ACHN (cell line): ENCODE measurements at places on chromosomes 11 and 22.

GRCh38 chr22:20589614-20590476, 82.4 kb downstream of the MED15 start:
- DNase-seq = no peak

DNA sequence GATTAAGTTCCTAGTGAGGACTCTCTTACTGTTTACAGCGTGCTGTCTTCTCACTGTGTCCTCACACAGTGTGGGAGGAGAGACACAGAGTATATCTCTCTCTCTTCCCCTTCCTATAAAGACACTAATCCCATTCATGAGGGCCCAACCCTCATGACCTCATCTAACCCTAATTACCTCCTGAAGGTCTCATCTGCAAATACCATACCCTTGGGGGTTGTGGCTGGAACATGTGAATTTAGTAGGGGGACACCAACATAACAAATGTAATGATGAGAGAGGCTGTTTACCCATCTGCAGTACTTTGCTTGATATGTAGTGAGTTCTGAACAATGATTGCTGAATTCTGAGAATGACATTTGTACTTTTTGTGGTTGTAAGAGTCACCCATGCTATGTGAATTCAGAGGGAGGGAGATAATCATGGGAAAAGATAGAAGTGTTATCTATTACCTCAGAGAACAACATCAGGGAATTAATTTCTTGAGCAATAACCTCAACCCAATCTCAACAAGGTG, 4.9 kb upstream of the OR52W1 start:
- DNase-seq = no peak

DNA sequence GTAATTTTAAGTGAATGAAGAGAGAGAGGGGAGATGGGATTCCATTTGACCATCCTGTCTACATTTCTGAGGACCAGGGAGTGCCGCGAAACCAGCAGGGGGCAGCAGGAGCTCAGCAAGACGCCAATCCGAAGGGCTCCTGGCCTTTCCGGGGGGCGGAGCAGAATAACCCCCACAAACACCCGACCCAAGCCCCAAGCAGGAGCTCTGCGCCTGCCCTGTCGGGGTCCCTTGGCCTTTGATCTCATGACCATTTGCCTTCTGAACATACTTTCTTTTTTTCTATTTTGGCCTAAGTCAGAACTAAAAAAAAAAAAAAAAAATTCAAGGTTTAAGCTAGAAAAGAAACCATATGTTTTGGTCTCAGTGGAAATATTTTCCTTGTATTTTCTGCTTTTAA, 21.9 kb upstream of the SCN2B start:
- peak; percentile 55 for DNase-seq

DNA sequence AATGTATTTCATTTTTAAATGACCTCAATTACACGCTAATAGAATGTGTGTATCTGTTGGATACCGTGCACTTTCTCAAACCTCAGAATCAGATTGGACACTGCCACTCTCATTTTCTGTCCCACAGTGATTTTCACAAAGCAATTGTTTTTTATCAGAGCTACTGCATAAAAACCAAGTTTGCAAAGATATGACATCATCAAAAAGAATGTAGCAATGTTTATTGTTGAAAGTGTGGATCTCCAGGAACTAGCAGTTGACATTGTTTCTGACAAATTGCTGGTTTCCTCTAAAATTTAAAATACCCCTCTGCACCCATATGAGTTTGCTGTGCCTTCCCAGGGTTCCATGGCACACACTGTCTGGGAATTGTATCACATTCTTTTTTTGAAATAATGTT, 362.7 kb upstream of the DDI1 start:
- no peak for DNase-seq

DNA sequence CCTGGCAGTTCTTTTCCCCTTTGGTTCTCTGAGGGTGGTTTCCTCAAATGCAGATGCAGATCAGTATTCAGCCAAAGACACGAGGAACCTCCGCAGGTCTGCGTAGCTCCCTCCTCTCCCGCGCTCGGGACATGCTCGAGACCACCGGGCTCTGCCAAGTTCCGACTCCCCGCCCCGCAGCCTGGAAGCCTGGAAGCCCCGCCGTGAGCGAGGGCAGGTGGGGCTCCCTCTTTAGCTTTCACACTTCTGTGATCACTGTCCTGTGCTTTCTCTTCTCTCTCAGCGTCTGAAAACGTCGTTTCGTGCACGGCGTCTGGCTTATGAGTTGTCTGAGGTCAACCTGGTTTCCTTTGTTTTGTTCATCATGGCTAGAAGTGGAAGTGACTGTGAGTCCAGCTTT, 26.6 kb downstream of the ZBED4 start:
- no peak for DNase-seq

- no peak for DNase-seq
Observed at GRCh38 chr11:86035920-86036319, 33.0 kb downstream of the PICALM start.

GRCh38 chr22:49536571-49537131, 291.0 kb downstream of the BRD1 start:
- no peak for DNase-seq

- DNase-seq = no peak
Observed at GRCh38 chr11:45021001-45021400, 70.3 kb upstream of the TP53I11 start.

- peak; percentile 5 for DNase-seq
Observed at GRCh38 chr11:68798221-68798813, 43.4 kb downstream of the CPT1A start.

GRCh38 chr11:43135966-43136534, 175.7 kb upstream of the API5 start:
- no peak for DNase-seq

DNA sequence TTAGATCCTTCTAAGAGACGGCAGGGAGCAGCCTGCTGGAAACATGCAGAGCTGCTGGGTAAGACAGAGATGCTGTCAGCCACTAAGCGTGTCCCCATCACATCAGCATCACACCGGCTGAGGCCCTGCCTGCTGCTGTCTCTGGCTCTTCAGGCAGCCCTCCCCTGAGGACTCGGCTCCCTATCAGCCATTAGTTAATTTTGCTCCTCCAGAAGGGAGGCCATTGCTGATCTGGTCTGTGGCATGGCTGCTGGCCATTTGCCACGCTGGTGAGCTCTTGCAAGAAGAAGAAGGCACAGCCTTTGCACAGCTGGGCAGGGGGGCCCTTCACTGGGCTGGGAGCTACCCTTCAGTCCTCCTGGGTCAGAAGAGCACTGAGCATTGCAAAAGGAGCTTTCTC, 131.2 kb upstream of the PARVA start:
- no peak for DNase-seq

- DNase-seq = no peak
Observed at GRCh38 chr11:92711926-92712325, 257.5 kb upstream of the MTNR1B start.

GRCh38 chr22:37739611-37740049, 42.8 kb downstream of the TRIOBP start:
- DNase-seq = no peak

GRCh38 chr11:73229896-73230875, 12.1 kb downstream of the P2RY2 start:
- no peak for DNase-seq

DNA sequence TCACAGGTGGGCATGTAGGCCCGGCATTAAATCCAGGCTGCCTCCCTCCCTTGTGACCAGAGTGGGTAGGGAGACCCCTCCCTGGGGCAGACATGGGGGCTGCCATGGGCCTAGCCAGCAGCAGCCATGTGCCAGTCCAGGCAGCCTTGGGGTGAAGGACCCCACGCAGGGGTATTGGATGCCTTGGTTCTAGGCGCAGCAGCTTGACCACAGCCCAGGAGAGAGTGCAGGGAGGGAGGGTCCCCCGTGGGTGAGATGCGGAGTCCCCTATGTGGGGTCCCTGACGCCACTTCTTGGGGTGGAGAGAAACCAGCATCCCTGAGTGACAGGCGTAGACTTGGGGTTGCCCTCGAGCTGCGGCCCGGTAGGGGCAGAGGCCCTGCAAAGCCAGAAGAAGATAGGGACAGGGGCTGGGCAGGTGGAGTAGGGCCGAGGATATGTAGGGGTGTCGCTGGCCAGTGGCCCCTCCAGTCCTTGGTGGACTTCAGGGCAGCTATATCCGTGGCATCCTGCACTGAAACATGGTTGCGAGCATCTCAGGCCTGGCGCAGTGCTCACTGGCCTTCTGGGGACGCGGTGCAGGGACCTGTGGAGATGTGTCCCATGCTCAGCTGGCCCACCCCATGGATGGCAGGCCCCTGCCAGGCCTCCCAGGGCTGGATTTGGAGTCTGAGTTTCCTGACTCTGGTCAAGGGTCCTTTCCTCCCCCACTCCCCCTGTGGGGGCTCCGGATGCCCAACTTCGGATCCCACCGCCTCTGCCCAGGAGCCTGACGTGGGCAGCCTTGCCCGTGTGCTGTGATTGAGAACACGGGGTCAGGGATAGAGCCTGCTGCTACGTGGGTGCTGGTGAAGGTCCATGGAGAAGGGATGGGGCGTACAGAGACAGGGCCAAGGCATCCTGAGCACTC, 1179.8 kb downstream of the BRD1 start:
- no peak for DNase-seq

- no peak for DNase-seq
Observed at GRCh38 chr11:15309296-15309695, 194.6 kb downstream of the INSC start.

- no peak for DNase-seq
Observed at GRCh38 chr22:46652081-46652846, 32.1 kb downstream of the GRAMD4 start.

GRCh38 chr11:91209306-91209705, 986.5 kb upstream of the CHORDC1 start:
- DNase-seq = no peak

GRCh38 chr11:115767047-115767802, 263.0 kb upstream of the CADM1 start:
- DNase-seq = no peak

DNA sequence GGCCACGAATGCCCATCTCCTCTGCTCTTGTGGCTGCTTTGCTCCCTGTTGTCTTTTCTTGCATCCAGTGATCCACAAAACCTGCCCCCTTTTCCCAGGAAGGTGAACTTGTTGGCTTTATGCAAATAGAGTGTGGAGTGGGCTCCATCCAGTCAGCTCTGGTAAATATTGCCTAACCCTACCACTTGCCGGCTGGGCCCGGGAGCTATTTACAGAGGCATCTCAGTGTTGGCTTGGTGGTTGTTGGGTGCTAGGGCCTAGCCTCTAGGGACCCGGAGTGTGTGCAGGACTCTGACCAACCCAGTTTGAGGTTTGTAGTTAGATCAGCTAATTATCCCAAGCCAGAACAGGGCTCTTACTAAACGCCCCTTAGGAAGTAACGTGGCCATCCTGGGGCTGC, 40.8 kb upstream of the TLCD5 start:
- no peak for DNase-seq

DNA sequence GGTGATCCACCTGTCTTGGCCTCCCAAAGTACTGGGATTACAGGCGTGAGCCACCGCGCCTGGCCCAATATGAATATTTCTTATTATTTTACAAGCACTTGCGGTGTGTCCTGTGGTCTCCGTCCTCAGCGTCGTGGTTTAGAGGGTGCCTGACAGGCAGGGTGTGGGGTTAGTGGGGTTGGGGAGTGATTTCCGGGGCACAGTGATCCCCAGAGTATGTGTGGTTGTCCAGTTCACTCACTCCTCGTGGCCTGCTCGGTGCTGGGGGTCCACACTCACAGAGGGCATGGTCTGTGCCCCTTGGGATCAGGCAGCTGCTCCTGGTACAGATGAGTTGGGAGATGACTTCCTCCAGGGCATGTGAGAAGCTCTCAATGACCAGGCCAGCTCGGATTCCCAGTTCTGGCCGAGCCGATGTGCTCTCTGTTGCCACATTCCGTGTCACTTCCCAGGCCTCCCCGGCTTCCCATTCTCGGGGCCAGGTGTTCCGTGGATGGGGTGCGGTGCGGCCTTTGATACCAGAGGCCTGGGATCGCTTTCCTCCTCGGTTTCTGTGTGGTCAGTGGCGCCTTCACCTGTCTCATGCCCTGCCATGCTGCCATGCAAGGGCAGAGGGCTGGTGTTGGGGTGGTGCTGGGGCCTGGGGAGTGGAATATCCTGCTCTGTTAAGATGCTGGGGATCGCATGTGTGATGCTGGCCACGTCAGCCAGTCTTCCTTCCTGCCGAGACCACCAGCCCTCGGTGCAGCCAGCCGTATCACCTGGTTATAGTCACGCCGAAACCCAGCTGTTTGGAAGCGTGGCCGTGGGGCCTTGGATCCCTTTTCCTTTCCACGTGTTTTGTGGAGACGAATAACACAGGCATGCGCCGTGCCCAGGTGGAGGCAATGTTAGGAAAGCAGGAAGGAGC, 39.6 kb downstream of the PARVB start:
- no peak for DNase-seq

GRCh38 chr22:32818446-32819115, 17.1 kb downstream of the TIMP3 start:
- no peak for DNase-seq

GRCh38 chr11:1082346-1082727, 7.7 kb downstream of the MUC2 start:
- no peak for DNase-seq

DNA sequence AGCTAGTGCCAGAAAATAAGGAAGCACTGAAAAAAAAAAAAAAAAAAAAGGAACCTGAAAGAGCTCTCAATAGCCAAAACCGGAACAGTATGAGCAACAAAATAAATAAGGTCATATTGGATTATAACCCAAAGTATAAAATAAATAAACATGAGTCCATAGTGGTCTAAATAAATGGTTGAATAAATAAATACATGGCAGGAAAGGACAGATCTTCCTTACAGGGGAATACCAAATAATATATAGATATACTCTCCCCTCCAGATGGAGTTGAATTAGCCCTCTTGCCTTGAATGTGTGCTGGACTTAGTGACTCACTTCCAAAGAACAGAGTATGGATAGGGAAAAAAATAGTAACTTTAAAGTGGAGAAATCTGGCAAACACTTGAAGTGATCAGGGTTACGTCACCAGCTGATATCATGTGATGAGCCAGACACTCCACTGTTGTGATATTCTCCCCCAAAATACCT, 14.3 kb upstream of the ARRB1 start:
- no peak for DNase-seq

DNA sequence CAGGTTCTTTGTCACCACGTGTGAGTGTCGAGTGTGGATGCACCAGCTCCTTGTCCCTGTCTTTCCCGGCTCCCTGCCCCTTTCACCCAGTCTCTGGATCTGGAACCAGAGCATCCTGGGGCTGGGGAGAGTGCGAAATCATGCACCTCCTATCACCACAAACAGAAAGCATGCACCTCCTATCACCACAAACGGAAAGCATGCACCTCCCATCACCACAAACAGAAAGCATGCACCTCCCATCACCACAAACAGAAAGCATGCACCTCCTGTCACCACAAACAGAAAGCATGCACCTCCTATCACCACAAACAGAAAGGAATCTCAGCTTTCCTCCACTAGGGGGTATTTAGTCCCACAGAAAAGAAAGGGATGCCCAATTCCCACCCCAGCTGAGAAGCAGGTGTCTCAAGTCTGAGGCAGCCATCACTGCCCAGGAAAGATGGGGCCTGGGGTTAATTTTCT, 5.9 kb upstream of the GLB1L3 start:
- no peak for DNase-seq

- peak; percentile 30 for DNase-seq
Observed at GRCh38 chr11:101436511-101437142, 147.2 kb downstream of the TRPC6 start.

GRCh38 chr22:17897426-17897825, 123.2 kb upstream of the BID start:
- no peak for DNase-seq
